D341Med (cell line): ENCODE measurements at places on chromosomes 1 and 21.

DNA sequence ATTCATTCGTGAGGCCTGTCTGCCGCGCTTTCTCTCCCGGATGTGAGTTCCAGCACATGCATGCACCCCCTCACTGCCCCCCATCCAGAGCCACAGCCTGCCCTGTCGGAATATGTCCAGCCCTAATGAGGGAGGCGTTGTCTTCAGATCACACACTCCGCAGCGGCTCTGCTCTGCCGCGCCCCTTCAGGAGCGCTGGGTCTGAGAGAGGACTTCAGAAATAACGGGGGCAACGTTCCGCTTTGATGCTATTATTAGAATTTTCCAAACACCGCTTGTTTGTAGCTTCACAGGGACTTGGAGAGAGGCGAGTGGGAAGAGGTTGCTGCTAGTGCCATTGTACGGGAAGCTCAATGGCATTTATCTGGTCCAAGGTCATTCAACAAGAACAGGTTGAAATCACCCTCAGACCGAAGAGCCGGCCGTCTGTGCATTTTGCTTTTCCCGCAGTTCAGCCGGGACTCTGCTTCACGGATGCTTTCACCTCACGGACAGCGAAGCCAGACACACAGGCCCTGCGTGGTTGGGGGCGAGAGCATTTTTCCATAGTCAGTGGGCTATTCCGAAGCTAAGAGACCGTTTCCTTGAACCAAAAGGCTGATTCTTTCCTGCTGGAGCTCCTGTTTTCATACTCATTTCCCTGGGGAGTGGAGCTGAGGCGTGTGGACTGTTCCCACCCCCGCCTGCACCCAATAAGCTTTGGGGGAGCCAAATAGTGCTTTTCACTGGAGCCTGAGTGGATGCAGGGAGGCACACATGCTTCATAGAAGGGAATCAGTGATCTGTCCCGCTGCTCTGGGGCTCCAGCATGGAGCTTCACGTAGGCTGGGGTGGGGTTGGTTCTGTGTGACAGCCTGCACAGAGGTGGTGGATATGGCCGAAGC is 69.7 kb downstream of the GALNT2 start:
- no peak for DNase-seq

- DNase-seq: no peak
Measured at GRCh38 chr1:168223681-168224540, 1.9 kb upstream of the SFT2D2 start.

DNA sequence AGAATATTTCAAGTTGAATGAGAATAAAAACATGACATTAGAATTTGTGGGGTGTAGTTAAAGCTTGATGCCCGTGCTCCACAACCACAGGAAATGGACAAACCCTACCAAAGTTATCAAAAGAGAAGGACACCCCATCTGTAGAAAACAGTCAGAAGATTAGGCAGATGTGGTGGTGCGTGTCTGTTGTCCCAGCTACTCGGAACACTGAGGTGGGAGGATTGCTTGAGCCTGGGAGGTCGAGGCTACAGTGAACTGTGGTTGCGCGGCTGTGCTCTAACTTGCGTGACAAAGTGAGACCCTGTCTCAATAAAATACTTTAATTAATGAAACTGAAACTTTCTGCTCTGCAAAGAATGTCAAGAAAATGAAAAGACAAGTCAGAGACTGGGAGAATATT is 1.5 kb upstream of the SPATC1L start:
- DNase-seq: no peak

GRCh38 chr1:29524285-29525065 is 288.2 kb downstream of the PTPRU start:
- no peak for DNase-seq

DNA sequence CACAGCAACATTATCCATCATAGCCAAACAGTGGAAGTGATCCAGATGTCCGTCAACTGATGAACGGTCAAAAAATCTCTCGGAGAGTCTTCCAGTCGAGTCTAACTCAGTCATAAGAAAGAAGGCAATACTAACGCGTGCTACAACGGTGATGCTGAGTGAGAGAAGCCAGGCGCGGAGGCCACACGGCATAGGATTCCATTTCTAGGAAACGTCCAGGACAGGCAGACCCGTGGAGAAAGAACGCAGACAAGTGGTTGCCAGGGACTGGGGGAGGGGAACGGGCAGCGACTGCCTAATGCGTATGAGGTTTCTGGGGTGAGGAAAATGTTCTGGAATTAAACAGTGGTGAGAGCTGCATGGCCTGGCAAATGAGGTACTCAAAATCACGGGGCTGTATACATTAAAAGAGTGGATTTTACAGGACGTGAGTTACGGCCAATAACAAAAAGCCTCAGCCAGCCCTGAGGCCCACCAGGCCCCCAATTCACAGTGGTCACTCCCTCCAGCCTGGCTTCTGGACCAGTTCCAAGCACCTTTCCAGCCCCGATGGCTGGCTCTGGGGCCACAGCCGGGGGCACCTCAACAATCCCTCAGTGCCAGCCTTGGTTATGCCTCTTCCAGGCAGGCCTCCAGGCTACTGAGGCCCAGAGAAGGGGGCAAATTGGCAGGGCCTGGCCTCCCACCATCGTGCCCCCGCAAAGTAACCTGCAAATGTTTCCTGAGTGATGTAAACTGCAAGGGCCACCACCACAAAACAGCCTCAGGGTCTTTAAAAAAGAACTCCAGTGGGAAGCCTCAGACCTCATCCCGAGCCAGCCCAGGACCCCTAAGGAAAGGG is 3.4 kb downstream of the WNT9A start:
- DNase-seq: no peak

GRCh38 chr1:26824731-26825130 is 1.8 kb upstream of the ZDHHC18 start:
- no peak for DNase-seq

DNA sequence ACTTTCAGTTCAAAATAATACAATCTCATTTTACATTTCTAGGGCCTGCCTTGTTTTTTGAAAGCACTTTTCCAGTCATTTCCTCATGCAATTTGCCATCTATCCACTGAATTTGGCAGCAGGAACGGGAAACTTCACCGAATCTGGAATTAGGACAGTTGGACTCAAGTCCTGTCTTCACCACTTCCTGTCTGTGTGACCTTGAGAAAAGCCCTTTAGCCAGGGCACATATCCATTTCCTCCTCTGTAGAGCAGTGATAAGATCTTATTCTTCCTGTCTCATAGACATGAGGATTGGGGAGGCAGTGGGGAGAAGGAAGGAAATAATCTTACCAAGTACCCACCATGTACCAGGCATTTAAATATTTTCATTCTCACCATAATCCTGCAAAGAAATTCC is 12.0 kb downstream of the VAV3 start:
- DNase-seq: no peak

- no peak for DNase-seq
Measured at GRCh38 chr1:5727191-5727590, 265.0 kb downstream of the NPHP4 start.

GRCh38 chr1:205977402-205978014 is 25.7 kb downstream of the RAB7B start:
- DNase-seq: peak; percentile 89

- DNase-seq: no peak
Measured at GRCh38 chr1:34790985-34791384, 1.8 kb upstream of the GJA4 start.

DNA sequence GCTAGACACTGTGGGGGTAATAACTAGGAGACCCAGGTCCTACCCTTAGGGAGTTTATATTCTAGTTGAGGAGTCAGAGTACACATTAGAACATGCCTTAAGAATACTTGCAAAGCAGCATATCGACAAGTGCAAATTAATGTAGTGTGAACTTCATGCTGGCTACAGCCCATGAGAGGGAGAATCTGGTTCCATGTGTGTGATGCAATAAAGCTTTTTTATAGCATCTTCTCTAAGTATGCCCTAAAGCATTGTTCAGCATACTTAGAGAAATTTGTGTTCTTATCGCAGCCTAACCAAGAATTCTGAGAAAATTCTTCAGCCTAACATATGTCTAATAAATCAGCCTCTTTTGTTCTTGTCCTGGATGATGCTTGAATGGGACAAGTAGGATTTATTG is 95.5 kb downstream of the SDCCAG8 start:
- no peak for DNase-seq

- no peak for DNase-seq
Measured at GRCh38 chr1:215458104-215458503, 109.0 kb upstream of the KCTD3 start.

DNA sequence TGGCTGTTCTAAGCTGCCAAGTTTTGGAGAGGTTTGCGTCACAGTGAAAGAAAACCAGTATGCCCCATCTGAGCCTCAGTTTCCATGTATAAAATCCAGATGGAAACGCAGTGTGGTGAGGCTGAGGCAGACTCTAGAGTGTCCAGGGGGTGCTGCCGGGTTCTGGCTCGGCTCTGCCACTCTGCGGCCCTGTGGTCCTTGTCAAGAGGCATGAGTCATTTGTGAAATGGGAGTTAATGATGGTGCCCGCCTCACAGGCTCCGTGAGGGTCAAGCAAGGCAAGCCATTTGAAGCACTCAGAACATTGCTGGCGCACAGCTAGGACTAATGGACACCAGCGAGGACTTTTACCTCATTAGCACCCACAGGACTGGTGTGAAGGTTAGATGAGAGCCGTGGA is 214.3 kb downstream of the PTPRU start:
- DNase-seq: no peak

DNA sequence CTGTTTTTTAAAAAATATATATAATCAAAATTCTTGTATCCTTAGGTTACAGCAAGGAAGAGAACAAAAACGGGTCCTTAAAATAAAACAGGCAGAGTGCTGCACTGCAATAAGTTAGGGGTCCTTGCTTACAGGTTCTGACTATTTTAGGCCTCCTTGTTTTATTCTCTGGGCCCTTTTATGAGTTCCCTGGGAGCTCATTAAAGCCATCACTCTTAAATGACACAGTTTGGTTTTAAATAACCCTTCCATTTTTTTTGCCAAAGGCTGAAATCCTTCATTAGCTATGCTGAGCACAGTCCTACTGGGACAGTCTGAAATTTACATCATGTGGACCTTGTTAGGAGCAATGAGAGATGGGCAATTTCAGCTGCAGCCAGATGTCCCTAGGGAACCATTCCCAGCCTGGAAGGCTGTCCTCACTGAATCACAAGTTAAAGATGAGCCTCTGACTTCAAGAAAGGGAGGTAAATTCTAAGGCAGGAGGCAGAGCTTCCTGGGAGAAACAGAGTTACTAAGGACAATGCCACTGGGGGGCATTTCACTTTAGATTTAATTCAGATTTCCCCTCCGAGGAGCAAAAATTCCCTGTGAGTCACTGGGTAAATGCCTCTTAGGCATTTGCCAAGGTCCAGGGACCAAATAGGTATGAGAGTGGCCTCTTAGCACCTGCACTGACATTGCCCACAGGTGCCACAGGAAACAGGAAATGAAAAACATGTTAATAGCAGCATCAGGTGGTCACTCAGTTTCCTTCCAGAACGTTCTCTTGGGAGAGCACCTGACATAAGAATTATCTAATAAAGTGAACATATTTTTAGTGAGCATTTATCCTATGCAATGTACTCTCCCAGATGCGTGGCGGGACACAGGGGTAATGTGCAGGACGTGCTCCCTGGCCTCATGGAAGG is 3.8 kb upstream of the MUL1 start:
- DNase-seq: no peak

- DNase-seq: no peak
Measured at GRCh38 chr1:222620566-222620965, 2.7 kb downstream of the MIA3 start.

GRCh38 chr1:213995603-213996002 is 7.8 kb downstream of the PROX1 start:
- DNase-seq: no peak

DNA sequence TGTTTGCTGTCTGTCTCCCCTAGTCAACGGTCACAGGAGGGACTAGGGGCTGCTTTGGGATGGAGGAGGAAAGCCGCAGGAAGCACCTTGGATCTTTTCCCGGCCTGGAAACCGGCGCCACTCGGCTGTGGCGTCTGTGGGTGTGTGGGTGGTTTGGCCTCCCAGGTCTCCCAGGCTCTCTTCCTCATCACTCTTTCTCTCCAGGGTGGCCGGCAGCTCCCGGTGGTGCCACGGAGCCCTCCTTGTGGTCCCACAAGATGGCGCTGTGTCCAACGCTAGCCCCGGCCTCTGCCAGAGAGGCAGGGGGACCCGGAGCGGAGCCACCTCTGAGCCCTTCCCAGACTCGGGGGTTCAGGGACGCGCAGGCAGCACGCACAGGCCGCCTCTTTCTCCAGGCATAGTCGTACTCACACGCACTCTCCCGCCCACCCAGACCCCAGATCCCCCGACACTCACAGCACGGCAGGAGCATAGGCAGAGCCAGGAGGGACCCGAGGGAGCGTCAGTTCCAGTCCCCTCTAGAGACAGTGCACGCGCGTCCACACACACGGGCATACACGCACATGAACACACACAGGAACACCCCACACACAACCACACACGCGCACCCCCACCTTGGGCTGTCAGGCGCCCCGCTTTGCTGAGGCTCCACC is 31.2 kb downstream of the CDCP2 start:
- DNase-seq: peak; percentile 92

DNA sequence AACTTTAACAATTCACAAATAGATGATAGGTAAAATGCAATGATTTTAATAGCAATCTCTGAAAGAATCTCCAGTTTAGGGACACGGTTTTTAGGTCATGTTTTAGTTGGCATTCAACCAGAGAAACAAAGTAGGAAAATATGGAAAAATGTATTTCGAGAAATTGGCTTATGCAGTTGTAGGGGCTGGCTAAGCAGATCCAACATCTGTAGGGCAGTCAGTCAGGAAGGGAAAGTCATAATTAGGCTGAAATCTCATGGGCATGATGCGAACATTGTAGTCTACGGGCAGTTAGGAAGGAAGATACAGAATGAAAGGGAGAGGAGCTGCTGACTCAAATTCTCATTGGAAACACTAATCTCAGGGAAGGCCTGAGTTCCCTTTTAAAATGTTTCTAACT is 1276.0 kb upstream of the ADGRL4 start:
- DNase-seq: no peak

DNA sequence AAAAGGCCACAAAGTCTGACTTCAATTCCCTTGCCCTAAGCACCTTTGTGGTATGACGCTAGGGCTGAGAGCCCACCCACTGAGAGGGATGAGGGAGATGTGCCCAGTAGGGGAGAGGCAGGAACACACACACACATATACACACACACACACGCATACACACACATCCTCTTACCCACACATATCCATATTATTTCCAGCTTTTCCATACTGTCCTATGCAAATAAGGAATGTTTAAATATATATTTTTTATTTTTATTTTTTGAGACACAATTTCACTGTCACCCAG is 3.0 kb downstream of the RAB25 start:
- no peak for DNase-seq

- DNase-seq: no peak
Measured at GRCh38 chr21:17279663-17280062, 233.2 kb upstream of the CXADR start.

GRCh38 chr1:115753830-115754229 is 14.7 kb downstream of the CASQ2 start:
- DNase-seq: no peak

DNA sequence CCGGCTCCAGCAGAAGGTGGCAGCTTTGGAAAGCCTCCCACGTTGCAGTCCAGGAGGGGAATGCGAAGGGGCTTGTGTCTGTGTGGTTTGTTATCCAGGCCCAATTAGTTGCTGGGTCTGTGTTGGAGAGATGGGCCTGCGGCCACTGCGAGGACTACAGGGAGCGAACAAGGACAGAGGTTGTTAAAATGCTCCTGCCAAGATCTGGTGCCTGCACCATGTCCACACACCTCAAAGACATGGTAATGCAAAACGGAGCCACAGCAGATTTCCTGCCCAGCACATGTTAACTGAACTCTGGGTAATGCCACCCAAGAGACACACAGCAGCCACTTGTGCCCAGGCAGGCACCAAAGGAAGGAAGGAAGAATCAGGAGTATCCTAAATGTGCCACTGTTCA is 18.6 kb downstream of the GRIK3 start:
- no peak for DNase-seq

GRCh38 chr1:191913260-191913977 is 244.8 kb upstream of the RGS18 start:
- no peak for DNase-seq
